ENCODE measurements at places on chromosomes 7 and 10.

GRCh38 chr7:105188201-105188600 lies 174.2 kb downstream of the KMT2E start:
- DNase-seq: no peak

DNA sequence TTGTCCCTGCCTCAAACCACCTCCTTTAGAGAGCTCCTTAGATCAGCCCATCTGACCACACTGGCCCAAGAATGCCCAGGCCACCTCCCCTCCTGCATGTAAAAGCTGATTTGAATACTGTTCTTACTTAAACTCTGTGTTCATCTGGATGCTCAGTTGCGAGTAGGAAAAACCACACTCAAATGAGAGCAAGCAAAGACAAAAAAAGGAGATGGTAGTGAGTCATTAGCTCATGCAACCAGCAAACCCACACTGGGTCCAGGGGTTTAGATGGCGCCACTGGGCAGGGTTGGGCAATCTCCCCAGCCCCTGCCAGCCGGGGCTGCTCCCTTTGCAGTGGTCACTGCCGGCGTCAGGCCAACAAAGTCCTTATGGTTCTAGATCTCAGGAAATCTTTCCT lies 32.7 kb downstream of the TSPAN15 start:
- DNase-seq: no peak

DNA sequence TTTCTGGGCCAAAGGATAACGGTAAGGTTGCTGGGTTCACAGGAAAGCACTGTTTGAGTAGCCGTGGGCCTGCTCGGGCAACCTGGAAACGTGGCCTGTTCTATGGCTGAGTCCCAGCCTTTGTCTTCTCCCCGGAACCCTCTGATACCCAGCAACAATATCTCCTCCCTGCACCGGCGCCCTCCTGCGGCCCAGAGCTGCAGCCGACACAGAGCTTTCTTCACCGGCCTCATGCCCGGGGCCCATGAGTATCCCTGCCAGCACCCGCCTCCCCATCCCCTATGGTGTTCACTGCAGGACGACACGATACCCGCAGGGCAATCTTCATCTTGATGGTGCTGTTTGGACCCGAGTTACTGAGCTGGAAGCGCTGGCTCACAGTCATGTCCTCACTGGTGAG lies 38.6 kb upstream of the NCAPG2 start:
- DNase-seq: no peak

DNA sequence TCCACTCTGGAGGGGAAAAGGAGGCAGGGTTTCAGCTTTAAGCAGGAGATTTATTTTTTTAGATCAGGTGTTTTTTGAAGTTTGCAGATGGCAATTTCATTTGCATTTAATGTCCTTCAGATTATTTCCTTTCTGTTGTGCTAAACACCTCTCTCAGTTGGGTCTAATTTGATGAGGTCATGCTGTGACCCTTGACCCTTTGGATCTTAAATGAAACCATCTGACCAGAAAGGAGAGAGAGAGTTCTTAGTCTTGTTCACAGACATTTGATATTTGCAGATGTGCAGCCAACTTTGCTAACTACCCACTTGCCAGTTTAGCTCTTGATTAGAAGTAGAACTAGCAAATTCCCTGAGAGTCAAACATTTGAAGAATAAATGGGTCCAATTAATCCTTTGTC lies 101.5 kb upstream of the RAB11FIP2 start:
- no peak for DNase-seq

- DNase-seq: no peak
These were observed 276.5 kb downstream of the SH2D4B start for GRCh38 chr10:80814147-80814652.

DNA sequence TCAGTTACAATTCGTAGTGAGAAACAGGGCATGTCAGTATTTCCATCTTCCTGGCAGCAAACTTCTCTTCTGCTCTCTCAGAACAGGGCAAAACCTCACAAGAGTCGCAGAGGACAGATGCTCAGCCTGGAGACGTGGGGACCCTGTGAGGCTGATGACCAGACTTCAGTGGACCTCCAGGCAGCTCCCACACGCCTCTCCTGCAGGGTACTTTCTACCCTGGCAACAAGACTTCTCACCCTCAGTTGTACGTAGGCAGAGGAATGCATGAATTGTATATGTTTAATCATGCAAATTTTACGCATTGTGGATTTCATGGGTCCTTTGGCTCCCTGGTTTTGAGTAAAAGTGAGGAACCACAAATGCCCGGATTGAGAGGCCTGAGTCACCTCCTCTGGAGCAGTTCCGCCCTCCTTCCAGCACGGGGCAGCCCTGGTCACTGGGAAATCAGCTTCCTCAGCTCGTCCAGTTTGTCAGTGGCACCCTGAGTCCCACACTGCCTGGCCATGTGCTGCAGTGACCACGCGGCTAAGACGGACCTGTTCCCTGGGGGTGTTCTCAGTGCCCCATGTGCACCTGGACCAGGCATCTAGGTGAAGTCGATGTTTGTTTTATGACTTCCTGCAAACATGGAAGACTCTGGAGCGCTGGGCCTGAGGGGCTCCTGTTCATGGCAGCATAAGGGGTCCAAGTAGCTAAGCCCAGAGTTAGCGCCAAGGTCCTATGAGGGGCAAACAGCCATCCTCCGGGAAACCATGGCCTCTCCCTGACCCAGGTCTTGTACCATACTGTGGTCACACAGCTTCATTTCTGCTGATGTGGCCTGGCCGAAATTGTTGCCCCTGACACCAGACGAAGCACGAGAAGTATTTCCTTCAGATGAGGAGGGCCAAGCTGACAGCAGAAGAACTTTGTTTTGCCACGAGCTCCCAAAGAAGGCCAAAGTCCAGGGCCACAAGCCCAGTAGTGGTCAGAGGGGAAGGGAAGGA lies 165.1 kb downstream of the TNS3 start:
- no peak for DNase-seq

GRCh38 chr10:122450353-122450990 lies 4.0 kb upstream of the ARMS2 start:
- no peak for DNase-seq

GRCh38 chr7:140033036-140033435 lies 29.7 kb downstream of the PARP12 start:
- no peak for DNase-seq

DNA sequence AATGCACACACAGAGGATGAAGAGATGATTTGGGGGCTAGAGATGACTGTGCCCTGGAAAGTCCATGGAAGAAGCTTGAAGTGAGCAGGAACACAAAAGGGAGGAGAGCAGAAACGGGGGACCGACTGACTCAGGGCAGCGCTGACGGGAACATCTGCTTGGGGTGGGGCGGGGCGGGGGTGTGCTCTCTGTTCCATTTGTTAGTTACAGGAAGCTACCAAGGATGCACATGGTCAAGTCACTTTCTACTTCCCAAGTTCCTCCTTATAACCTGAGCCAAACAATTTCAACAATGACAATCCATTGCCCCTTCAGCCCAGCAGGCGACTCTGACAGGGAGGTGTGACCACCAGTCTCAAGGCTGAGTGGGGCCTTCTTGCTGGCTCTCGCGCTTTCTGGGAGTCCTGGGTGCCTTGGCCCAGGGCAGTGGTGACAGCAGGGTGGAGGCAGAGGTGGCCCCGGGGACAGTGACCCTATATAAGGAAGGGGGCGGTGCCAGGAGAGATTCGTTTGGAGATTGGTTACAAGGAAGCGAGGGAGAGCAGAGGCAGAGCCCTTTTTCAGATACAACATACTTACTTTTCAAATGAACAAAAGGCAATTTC lies 39.6 kb downstream of the CLEC2L start:
- no peak for DNase-seq

- DNase-seq: no peak
These were observed 51.5 kb upstream of the OSBPL3 start for GRCh38 chr7:25031432-25031831.

- no peak for DNase-seq
These were observed 19.2 kb downstream of the BTBD16 start for GRCh38 chr10:122290334-122290733.

GRCh38 chr10:31242902-31243301 lies 76.1 kb upstream of the ZEB1 start:
- no peak for DNase-seq

DNA sequence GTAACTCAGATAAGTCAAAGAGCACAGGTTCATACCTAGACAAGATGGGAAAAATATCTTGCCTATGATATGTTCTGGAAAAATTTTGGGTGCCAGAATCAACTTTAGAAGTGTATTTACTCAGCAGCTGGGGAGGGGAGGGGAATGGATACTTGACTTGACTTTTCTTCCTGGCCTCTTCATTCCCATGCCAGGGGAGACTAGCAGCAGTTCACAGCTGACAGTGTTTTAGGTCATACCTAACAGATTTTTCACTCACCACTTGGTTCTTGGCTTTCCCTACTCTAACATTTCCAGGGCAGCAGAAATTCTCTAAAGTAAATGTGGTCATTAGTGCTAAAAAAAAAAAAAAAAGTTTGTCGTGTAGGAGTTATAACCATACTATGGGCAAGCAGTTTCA lies 46.3 kb downstream of the TAS2R16 start:
- DNase-seq: no peak

- DNase-seq: no peak
These were observed 86.3 kb downstream of the RAB11FIP2 start for GRCh38 chr10:117960345-117960935.

DNA sequence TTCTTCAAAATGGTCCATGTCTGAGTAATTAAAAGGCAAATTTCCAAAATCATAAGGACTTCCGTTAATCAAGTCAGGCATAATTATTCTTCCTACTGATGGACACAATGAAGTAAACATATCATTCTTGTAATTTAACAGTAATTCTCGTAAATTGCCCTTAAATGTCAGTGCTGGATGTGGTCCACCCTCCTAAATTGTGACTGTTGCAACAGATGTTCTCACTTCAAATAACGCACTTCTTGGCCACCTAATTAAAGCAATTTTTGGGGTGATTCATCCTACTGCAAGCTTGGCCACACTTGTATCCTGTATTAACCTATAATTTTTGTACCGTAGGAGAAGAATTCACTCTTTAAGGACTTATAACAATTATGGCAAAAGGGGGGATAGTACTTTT lies 1.9 kb downstream of the COL1A2 start:
- DNase-seq: no peak

GRCh38 chr10:26540601-26541000 lies 102.5 kb downstream of the APBB1IP start:
- DNase-seq: no peak

DNA sequence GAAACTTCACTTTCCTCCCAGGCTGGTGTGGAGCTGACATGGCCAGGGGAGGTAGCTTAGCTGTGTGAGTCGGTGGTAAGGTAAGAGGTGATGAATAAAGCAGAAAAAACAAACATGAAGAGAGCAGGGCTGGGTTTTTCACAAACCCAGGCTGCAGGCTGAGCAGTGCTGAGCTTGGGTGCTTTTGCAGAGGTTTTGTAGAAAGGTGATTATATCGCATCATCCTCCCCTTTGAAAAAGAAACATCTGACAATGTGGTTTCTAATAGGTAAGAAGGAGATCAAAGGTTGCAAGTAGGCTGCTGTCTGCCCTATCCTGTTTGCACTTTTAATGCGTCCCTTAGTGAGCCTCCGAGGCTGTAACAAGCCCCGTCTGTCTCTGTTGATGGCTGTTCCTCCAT lies 69.6 kb upstream of the GRM8 start:
- DNase-seq: peak; percentile 34

DNA sequence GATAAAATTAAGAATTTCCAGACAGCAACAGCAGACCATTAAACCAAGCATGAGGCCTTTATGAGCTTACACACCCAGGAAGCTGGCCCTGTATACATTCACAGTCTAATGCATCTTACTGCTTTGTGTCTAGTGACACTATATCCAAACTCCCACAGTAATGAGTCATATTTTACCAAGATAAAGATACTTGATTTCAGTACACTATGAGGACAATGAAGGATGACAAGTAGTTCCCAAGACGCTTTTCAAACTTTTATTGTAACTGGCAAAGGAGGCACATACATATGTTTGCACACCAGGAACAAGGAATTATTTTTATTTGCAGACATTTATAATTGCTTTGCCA lies 148.0 kb downstream of the TSPAN12 start:
- DNase-seq: no peak

DNA sequence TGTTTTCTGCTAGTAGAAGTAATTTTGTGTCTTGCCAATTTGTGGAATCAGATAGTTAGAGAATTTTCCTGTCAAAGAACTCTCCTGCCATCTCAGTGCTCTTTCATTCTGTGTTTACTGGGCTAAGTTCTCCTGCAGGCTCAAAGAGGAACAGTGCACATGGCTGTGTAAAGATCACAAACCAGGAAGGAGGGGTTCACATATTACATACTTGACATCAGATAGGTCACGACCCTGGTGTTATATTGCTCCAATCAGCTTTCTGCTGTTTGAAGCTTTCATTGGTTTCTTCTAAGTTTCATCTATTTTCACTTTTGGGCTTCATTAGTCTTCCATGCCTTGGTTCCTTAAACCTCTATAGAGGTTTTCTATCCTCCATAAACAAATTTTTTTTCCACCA lies 13.5 kb upstream of the ELMO1 start:
- no peak for DNase-seq

- no peak for DNase-seq
These were observed 18.8 kb downstream of the TFAM start for GRCh38 chr10:58404001-58404400.

- DNase-seq: no peak
These were observed 71.7 kb downstream of the MYL10 start for GRCh38 chr7:101557421-101557820.

Data from CD4-positive, alpha-beta T cell treated with Interleukin-15 for 4 hours (primary cell).